AG04449 (cell line): ENCODE measurements at places on chromosomes 11 and 22.

- no peak for DNase-seq
These were observed 30.5 kb downstream of the ARAP1 start for GRCh38 chr11:72721689-72722049.

DNA sequence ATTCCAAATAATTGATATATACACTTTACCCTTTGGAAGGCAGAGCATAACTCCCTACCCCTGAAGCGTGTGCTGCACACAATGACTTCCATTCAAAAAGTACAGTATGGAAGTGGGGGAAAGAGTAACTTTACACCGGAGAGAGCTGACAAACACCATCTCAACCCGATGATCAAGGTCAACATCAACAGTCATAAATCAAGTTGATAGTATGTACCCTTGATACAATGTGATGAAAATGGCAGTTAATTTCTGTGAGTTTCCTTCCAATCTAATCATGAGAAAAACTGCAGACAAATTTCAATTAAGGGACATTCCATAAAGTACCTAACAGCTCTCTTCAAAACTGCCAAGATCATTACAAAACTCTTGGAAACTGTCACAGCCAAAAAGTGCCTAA lies 6.0 kb upstream of the DEUP1 start:
- no peak for DNase-seq

GRCh38 chr11:35654711-35655110 lies 7.9 kb upstream of the TRIM44 start:
- DNase-seq = no peak

GRCh38 chr11:37104380-37104779 lies 506.3 kb upstream of the RAG2 start:
- DNase-seq = no peak

GRCh38 chr22:35739076-35739930 lies 21.6 kb downstream of the APOL5 start:
- DNase-seq = no peak

- no peak for DNase-seq
These were observed 2.2 kb downstream of the TBX1 start for GRCh38 chr22:19762568-19763457.

DNA sequence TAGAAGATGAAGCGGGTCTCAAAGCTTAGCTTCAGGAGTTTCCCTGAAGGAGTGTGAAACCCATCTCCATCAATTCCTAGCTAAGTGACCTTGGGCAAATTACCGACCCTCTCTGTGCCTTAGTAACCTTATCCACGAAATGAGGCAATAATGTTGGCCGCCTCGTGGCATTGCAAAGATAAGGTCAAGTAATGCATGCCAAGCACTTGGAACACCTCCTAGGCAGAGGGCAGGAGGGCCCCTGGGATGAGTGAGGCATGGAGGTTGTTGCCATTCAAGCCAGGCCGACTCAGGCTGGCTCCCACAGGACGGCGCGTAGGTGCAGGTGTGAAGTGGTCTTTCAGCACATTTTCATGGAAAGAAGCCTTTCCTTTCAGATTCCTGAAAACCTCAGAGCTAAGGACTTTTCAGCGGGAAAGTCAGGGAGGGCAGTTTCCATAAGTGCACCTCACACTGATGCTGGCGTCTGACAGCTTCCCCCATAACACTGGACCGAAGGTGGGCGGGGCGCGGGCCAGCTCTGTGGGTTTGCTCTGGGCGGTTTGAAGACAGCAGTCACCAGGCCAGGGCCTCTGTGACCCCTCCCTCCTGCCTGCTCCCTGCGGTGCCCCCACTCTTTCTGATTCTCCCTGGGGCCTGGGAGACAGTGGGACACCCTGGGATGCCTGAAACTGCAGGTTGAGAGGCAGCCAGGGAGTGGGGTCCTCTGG lies 25.2 kb downstream of the RPS6KA4 start:
- DNase-seq = no peak
